ENCODE measurements at places on chromosomes 2 and 18.

- DNase-seq = peak; percentile 2
Measured at GRCh38 chr2:1010415-1010930, 59.8 kb downstream of the SNTG2 start.

DNA sequence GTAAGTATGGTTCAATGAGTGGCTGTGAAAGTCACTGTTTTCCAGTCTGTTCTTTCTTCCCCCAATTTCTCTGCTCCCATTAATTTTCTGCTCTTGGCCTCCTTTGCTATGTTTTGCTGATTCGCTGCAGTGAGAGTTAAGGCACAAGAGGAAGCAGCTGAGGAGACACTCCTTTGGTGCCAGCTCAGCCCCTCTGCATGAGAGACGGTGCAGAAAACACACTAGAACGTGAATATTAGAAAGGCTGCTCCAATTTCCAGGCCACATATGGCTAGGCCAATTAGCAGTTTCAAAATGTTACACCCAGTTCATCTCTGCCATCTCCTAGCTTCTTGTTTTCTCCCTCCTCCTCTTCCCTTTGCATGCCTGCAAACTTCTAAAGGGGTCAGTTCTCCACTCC lies 38.9 kb downstream of the AKAIN1 start:
- no peak for DNase-seq

DNA sequence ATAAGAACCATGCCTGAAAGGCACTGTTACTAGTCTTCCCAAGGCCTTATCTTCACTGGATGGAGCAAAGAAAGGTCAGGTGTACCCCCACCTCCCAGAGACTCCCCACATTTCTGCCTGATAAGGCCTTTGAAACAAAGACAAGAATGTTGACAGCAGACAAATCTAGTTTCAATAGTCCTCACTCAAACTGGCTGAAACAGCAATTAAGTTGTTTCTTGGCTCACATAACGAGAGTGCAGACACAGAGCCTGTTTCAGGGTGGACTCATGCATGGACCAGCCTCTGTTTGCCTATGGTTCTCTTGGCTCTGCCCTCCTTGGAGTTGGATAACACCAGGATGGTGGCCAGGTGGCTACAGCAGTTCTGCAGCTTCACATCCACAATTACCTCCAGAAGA lies 7.5 kb upstream of the CFAP221 start:
- DNase-seq = no peak

DNA sequence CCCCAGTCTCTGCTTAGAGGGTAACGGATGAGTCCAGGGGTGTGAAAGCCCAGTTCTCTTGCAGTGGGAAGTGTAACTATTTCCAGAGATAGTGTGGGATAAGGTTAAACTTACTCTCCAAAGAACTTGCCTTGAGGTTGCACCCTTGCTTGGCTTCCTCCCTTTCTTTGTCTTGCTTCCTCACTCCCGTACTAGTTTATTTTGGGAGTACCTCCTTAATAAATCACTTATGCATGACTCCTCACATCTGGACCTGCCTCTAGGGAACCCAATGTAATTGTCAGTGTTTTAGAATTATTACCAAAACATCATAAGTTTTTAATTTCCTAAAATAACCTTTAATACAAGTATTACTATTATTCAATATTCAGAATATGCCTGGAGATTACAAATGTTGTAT lies 35.2 kb downstream of the CPO start:
- no peak for DNase-seq

DNA sequence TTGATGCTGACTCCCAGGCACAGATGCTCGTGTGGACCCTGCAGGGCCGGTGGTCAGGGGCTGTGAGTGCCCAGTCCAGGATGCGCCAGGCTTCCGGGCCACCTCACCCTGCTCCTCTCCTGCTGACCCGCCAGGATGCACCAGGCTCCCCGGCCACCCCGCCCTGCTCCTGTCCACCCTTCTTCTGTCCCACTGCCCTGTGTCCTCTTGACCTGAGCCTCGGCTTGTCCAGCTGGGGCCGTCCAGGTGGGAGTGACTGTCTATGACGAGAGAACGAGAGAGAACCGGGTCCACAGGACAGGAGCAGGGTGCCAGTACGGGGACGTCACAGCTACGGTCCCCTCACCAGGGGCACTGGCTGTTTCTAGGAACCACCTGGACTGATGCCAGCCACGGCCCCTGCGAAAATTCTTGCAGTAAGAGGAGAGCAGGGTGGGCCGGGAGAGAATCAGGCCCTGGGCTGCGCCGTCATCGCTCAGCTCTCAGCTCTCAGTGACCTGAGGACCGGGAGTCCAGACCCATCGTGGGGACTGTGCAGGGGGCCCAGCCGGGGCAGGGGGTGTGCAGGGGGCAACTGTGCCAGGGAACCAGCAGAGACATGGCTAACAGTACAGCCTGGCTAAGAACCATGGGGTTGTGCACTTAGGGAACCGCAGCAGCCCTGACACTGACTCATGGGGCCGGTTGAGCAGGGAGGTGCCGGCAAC lies 12.9 kb upstream of the NFATC1 start:
- no peak for DNase-seq

DNA sequence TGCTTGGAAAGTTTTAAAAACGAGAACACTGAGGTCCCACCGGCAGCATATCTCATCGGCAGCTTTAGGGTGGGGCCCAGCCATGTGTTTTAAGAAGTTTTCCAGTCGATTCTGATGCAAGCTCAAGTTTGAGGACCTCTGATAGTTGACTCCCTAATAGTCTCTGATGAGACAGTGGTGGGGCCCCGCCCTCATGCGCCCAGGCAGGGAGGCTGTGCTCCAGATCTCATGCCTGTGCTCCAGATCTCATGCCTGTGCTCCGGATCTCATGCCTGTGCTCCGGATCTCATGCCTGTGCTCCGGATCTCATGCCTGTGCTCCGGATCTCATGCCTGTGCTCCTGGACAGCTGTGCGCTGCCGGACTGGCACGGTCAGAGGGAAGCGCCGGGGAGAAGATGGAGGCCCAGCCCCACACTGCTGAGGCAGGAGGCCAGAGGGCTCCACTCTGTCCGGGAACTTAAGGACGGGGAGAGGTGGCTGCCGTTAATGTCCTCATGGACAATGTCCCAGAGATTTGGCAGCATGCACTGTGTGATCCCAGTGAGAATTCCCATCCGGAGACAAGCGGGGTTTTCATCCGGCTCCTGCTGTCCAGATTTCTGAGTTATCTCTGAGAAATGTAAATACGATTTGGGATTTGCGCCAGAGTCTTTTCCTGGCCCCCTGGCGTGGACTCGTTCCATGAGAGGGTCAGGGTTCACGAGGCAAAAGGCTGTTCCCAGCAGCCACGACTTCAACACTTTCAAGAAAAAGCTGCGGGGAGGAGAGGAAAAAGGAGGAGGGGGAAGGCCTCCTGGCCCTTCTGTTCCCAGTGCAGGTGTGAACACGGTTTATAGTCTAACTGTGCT lies 9.4 kb upstream of the COLEC11 start:
- DNase-seq = no peak

DNA sequence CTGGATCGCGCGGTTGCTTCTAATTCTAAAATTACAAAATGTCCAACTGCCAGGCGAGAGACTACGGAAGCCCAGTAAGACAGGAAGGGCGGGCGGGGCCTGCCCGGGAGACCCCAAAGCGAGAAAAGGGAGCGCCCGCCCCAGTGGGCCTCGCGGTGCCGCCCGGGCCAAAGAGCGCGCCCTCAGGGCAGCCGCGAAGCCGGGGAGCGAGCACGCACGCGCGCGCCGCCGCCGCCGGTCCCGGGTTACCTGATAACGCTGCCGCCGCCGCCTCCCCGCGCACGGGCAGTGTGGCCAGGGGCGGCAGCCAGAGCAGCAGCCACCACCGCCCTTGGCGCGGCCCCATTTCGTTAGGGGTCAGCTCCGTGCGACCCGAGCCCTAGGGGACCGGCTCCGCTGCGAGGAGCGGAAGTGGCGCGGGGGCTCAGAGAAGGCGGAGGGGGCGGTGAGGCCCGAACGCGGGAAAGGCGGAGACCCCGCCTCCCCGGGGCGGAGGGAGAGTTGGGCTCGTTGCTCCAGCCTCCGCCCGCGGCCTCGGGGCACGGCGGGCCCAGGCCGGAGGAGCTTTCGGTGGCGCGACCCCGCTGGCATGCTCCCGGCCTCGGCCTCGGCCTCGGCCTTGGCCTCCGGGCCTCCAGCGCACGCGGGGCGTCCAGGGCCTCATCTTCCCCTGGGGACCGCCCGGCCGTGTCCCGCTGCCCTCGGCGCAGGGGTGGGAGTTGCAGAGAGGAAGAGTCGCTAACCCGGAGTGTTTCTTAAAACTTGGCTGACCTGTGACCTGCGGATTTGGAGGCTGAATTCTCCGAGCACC lies at the start of gene NEMP2:
Gene NEMP2 (minus strand): TSS at position 413 of the 811 bp plus-strand sequence. CDS start 67 bp downstream, at position 346.
- DNase-seq = peak; percentile 75

GRCh38 chr18:8188184-8188583 lies 421.1 kb upstream of the RAB12 start:
- DNase-seq = no peak

GRCh38 chr18:35005963-35006577 lies 35.1 kb upstream of the MAPRE2 start:
- peak; percentile 64 for DNase-seq

GRCh38 chr2:74441690-74442482 lies at the start of gene RTKN:
RTKN (minus strand) TSS chr2:74441937; CDS start chr2:74441816, 121 bp downstream.
- DNase-seq = no peak

DNA sequence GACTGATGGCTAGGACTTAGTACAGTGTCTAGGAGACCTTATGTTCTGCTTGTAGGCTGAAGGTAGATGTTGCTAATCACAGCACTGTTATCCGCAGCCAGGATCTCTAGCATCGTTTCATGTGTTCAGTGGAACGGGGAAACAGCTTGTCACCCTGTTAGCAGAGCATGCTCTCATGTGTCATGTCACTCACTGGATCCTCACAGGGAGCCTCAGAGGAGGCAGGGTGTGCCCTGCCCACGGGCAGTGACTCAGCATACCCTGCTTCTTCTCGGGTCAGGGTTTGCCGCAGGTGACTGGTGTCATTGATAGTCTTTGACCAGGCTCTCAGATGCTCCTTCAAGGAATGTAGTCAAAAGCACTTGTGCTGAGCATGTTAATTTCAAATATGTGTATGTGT lies 44.4 kb downstream of the RPIA start:
- DNase-seq = no peak

GRCh38 chr2:241852981-241853631 lies 5.6 kb downstream of the PDCD1 start:
- no peak for DNase-seq

- DNase-seq = no peak
Measured at GRCh38 chr2:106012001-106012590, 182.0 kb downstream of the UXS1 start.

DNA sequence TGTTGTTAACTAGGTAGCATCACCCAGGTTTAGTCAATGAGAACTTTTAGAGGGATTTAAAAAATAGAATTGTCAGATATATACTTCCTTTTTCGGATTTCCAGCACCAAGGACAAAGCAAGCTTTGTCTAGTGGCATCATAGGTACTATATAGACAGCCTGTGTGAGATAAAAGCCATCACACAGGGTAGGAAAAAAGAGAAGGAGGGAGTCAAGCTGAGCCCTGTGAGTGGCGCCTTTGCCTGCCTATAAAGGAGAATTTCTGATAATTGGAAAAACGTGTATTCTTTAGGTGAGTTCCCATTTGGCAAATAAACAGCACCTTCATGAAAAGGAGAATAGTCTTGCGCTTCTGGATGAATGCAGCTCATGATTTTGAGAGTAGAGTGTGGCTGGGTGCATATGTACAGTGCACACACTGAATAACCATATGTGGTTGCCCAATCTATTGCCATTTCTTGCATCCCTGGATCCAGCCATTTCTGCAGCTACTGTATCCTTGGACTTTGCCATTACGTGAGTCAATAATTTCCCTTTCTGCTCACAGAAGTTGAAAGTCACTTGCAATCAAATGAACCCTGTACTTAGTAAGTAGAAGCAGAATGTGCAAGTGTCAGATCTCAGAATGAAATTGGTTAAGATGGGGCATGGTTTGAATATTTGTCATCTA lies 559.9 kb upstream of the MEX3C start:
- DNase-seq = no peak

DNA sequence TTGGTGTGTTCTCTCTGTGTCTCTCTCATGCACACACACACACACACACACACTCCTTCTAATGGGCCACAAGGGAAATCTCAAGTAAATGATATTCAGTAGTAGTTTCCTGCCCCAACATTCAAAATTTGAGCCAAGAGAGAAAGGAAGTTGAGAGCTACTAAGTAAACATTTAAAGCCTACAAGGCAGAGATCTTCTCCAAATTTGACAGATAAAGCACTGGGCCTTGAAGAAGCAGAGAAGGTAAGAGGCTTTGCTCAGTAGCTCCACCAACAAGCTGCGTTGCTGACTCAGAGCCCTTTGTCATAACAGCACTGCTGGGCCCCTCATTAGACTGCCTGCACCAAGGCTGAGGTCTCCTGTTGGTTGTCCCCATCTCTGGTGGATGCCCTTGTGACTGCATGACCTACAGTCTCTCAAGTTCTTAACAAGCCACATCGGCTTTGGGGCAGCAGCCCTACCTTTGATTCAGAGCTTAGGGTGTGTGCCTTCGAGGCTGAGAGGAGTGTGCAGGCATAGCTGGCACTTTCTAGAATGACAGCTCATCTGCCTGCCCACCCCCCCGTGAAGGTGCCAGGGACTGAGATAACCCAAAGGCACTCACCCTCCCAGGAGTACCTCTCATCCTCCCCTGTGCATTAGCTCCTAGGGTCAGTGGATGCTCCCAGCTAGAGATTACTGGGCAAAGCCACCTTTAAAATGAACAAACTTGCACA lies 32.3 kb upstream of the NEB start:
- no peak for DNase-seq

DNA sequence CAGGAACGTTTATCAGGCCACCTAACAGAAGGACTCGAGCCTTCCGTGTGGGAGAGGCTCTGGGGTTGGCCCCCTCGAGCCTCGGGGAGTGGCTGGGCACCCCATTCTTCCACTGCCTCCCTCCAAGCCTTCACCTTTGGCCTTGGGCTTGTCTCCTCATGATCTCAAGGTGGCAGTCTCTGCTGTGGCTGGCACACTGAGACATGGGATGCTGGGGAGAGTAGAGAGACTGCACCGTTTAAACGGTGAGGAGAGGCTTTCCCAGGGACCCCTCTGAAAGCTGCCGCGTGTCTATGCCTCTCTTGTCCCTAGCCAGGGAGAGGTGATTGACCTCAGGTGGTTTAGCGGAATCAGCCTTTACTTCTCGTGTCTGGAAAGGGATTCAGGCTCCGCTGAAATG lies 71.0 kb downstream of the DCDC2C start:
- DNase-seq = no peak

GRCh38 chr2:214740867-214741395 lies 68.6 kb downstream of the BARD1 start:
- no peak for DNase-seq

DNA sequence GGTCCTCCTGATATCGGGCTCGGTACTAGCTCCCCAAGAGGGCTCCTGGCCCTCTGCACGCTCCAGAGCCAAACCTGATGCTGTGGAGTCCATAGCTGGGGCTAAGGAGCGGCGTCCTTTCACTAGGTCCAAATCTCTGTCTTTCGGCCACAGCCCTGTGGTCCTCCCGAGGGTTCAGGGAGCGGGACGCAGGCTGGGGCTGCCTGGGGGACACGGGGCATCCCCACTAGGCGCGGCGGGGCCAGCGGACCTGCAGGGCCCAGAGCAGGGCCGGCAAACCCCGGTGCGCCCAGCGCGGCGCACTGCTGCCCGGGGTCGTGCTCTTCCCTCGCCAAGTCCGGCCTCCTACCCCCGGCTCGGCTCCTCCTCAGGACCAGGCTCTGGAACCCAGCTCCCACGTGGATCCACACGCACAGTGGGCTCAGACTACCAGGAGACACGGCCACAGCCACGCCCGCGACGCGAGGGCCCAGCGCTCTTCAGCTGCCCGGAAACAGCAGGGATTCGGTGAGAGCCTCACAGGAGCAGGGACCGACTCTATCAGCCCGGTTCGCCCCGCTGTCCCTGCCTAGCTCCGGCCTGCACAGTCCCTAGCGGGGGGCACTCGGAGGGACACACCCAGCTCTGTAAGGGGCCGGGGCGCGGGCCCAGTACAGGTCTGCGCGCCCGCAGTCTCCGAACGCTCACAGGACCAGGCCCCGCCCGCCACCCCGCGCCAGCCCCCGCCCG lies 593 bp downstream of the ZNF514 start:
- peak; percentile 34 for DNase-seq

Data from inflammatory macrophage (primary cell).